ENCODE measurements at places on chromosomes 2 and 18.

- DNase-seq = no peak
Observed at GRCh38 chr18:3425030-3425429, 24.9 kb upstream of the TGIF1 start.

DNA sequence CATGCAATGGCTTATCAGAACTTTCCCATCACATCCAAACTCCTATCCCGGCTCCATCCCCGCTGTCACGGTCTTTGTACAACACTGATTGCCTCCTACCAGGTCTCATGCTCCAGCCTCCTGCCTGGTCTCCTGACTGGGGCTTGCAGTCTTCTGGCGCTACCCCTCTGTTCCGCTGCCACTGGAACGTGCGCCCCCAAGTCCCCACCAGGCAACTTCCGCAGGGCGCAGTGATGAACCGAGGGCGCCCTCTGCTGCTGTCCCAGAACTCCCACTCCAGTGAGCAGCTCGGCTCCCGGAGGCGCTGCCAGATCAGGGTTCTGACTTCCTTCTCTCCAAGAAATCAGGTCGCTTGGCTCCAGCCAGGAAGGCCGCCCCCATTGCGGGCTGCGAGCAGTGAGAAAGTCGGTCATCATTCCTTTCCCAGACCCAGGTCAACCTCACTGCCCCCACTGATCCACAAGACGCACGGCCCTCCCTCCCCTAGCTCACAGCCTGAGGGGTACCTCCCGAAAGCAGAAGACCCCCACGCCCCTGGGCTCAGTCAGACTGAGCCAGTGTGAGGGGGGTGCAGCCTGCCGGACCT, 43.9 kb upstream of the RAB11FIP5 start:
- no peak for DNase-seq

GRCh38 chr18:9577361-9577760, 37.0 kb downstream of the PPP4R1 start:
- no peak for DNase-seq

DNA sequence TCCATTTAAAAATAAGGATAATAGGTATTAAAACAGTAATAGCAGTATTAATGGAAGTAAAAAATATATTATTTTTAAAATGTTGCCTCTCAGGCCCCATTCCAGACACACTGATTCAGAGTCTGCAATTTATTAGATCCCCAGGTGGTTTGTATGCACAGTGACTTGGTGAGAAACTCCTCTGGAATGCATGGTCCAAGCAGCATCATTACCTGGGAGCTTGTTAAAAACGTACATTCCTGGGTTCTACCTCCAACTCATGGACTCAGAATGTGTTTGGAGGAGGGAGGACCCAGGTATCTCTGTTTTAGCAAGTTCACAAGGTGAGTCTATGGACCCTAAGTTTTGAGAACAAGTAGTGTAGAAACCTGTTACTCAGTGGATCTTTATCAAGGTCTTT, 95.6 kb downstream of the ITGA4 start:
- DNase-seq = no peak

DNA sequence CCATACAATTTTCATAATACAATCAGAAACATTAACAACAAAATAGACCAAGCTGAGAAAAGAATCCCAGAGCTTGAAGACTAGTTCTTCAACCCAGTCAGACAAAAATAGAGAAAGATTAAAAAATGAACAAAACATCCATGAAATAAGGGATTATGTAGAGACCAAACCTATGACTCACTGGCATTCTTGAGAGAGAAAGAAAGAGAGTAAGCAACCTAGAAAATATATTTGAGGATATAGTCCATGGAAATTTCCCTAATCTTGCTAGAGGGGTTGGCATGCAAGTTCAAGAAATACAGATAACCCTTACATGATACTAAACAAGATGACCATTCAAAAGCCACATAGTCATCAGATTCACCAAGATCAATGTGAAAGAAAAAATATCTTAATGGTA, 281.7 kb downstream of the CCDC85A start:
- no peak for DNase-seq

GRCh38 chr2:235740821-235741220, 247.0 kb downstream of the AGAP1 start:
- no peak for DNase-seq

DNA sequence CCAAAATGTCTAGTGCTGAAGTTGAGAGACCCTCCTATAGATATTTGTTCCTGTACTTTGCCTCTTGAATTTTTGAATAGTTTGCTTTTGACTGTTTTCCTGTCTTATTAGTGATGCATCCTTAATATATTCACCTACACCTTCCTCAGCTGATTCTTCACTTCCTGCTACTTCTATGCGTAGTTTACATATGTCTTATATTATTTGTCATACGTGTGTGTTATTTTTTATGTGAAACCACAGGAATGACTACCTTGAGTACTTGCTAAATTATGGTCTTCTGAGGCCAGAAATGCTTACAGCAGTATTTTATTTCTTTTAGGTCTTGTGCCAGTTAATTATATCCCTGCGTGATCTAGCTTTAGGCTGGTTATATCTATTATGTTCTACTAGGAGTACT, 9.9 kb downstream of the UBE2E3 start:
- DNase-seq = no peak

GRCh38 chr2:174493549-174494331, 6.9 kb upstream of the GPR155 start:
- DNase-seq = no peak

- DNase-seq = no peak
Observed at GRCh38 chr2:190961918-190962487, 52.0 kb downstream of the STAT1 start.

DNA sequence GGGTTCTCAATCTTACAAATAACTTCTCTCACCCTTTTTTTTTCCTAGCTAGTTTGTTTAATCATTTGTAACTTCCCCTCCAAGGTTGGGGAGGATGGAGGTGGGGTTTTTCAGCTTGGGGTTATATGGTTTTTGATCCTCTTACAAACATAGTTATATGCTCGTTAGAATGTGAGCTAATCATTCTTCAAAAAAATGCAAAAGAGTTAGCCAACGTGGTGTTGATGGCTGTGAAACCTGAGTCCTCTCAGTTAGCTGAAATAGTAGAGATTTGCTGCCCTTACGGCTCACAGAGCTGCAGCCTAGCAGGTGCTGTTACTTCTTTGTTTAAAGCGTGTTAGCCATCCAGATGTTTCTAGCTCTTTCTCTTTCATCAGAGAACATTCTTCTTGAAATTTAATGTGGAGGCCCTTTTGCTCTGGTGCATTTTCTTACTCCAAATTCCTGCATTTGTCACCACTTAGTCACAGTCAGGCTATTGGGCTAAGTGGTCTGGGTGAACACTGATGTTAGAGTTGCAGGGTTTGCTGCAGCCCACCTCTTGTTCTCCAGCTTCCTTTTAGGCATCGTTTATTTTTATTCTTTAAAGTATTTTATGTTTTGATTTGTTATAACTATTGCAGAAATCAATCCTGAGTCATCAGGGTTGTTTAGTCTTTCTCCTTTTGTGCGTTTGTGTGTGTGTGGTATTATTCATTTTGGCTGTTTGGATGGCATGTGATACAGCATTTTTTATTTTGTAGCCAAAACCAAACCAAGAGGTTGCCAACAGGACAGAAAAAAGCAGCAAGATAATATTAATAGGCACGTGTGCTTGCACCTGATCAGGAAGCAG, 41.1 kb downstream of the LIMS1 start:
- no peak for DNase-seq
